Activated CD4-positive, alpha-beta T cell treated with anti-CD3 and anti-CD28 coated beads, Interleukin-2, amount 10 ng/mL, durations not matched to agents 7 days and 5 days (primary cell): ENCODE measurements at places on chromosomes 7 and 10.

DNA sequence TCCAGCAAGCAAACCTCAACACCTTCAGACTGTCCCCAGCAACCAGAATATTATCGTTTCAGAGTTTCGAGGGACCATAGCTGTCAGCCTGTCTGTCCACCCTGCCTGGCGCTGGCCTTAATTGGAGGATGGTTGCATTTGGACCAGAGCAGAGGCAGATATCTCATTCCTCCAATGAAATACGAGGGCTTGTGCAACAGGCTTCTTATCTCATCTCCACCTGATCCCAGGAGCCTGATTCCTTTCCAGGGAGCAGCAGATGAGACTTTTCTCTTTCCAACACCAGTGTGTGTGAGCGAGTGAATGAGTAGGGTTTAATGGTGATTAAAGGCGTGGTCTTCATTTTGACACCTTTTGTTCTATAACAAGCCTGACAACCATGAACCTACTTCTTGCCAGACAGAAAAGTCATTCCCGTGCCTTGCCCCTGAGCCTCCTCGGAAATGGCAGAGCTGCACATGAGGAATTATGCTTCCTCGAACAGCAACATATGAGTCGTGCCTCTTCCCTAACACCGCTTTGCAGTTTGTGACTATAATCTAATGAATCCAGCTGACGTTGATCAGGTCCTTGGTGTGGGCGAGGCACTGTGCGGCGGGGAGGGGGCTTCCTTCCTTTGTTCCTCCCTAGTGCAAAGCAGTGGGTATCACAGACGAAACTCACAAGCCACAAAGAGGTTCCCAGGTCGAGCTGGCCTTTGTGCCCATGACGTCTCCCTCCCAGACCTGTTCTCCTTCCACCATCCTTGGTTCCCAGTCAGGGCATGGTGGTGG is 147.4 kb downstream of the CUX1 start:
- no peaks in the 10 kb centered on the region for H3K4me1 ChIP-seq
- H3K36me3 ChIP-seq: no peaks in the 10 kb centered on the region
- H3K27me3 ChIP-seq: no peaks in the 10 kb centered on the region
- H3K4me3 ChIP-seq: no peak overlapping the region
- H3K27ac ChIP-seq: no peak overlapping the region
- DNase-seq: no peak

- no peak overlapping the region for H3K27ac ChIP-seq
- peaks cover 35% of the 10 kb centered on the region for H3K4me1 ChIP-seq
- DNase-seq: peak; percentile 71
- peaks cover 3% of the 10 kb centered on the region for H3K36me3 ChIP-seq
- peaks cover 73% of the 10 kb centered on the region for H3K27me3 ChIP-seq
- H3K4me3 ChIP-seq: peak overlapping the region; percentile 51
Measured at GRCh38 chr7:129780257-129780973, 168.9 kb downstream of the NRF1 start.

- no peaks in the 10 kb centered on the region for H3K36me3 ChIP-seq
- no peak overlapping the region for H3K27ac ChIP-seq
- DNase-seq: no peak
- no peaks in the 10 kb centered on the region for H3K27me3 ChIP-seq
Measured at GRCh38 chr10:129922598-129923123, 41.4 kb downstream of the EBF3 start.

GRCh38 chr7:31419505-31420055 is 79.1 kb upstream of the NEUROD6 start:
- no peaks in the 10 kb centered on the region for H3K4me1 ChIP-seq
- no peaks in the 10 kb centered on the region for H3K36me3 ChIP-seq
- no peak for DNase-seq
